ENCODE measurements at places on chromosomes 3 and 15.

GRCh38 chr15:33846862-33847261, 121.4 kb upstream of the CHRM5 start:
- H3K27ac ChIP-seq: no peak overlapping the region
- no peaks in the 10 kb centered on the region for H3K4me1 ChIP-seq
- H3K27me3 ChIP-seq: no peaks in the 10 kb centered on the region
- no peak for DNase-seq
- H3K36me3 ChIP-seq: no peaks in the 10 kb centered on the region

GRCh38 chr3:42673082-42673481, 12.3 kb upstream of the KLHL40 start:
- H3K27ac ChIP-seq: no peak overlapping the region
- H3K4me1 ChIP-seq: peaks cover 2% of the 10 kb centered on the region
- DNase-seq: no peak
- H3K27me3 ChIP-seq: peaks cover 17% of the 10 kb centered on the region
- H3K4me3 ChIP-seq: no peak overlapping the region
- no peaks in the 10 kb centered on the region for H3K36me3 ChIP-seq

- H3K27ac ChIP-seq: peak overlapping the region; percentile 50
- DNase-seq: no peak
- H3K4me1 ChIP-seq: peaks cover 28% of the 10 kb centered on the region
- H3K4me3 ChIP-seq: no peak overlapping the region
- no peaks in the 10 kb centered on the region for H3K27me3 ChIP-seq
Measured at GRCh38 chr15:67201136-67201535, 53.3 kb downstream of the AAGAB start.

DNA sequence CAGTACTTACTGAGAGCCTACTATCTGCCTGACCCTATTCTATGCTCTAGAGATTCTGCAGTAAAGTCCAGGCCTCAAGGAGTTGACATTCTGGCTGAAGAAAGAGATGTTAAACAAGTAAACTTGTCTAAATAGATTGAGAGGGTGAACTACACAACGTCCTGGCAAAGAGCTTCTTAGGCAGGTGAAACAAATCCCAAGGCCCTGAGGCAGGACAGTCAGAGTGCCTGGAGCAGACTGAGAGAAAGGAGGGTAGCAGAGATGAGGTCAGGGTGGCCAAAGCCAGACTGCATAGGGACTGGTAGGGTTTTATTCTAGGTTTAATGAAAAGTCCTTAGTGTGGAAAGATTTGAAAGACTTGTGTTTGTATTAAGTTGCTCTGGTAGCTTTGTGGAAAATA, 84.5 kb upstream of the ATP11B start:
- peaks cover 30% of the 10 kb centered on the region for H3K27me3 ChIP-seq
- H3K36me3 ChIP-seq: no peaks in the 10 kb centered on the region
- no peak for DNase-seq
- no peak overlapping the region for H3K27ac ChIP-seq
- no peak overlapping the region for H3K4me3 ChIP-seq

DNA sequence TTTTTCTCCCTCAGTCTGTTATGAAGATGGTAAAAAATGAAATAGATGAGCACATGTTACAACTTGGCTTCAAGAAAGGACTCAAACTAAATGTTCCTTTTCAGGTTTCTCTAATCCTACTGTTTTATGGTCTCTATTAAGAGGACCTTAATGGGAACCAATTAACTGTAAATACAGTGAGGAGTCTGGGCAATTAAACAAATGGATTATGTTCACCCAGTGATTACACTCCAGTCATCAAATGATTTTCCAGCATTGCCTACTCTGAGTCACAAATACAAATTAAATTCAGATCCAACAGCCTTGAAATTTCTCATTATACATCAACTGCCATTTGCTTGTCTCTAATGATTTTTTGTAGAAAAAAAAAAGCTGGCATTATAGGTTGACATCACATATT, 129.2 kb downstream of the NEK10 start:
- H3K27ac ChIP-seq: no peak overlapping the region
- no peak overlapping the region for H3K4me3 ChIP-seq
- no peak for DNase-seq
- peaks cover 9% of the 10 kb centered on the region for H3K4me1 ChIP-seq

DNA sequence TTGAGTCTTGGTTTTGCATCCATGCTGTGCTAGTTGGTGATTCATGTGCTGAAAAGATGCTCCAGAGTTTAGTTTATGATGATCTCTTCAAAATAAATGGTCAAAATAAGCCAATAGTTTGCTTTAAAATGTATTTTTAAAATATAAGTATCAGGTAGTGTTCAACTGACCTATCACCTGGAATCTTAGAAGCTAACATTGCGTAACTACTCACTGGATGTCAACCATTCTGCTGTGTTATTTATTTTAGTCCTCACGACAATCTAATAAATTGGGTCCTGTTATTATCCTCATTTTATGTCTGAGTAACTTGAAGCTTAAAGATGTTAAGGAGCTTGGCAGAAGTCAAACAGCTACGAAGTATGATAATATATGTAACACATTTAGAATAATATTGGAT, 563.7 kb upstream of the MDFIC2 start:
- no peaks in the 10 kb centered on the region for H3K36me3 ChIP-seq

DNA sequence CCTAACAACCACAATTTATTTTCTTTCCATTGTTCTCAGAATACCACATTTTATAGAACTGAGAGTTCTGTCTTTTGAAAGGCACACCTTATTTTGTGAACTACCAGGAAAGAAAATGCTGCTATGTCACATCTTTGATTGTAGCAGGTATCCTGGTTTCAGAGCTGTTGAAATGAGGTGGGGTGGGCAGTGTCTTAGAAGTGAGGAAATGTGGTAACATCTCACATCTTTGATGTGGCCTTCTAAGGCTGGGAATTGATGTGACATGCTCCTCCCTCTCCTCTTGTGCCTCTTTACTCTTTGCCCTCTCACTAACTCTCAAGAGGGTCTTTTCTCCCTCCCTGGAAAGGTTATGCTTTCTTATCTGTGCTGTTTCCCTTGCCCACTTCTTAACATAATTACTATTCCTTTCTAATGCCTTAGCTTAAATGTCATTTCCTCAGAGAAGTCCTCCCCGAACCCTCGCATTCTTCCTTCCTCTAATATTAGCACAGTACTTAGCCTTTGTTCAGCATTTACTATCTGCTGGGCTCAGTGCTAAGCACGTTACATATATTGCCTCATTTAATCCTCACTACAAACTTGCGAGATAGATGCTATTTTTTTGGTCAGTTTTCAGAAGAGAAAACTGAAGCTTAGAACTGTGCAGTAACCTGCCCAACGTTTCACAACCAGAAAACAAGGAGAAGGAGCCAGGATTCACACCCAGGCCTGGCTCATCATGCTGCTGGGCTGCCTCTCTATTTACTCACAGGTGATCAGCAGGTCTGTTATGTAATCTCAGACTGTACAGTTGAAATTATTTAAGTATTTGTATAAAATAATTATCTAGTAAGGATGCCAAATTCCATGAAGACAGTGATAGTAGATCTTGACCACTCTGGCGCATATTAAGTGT, 24.0 kb upstream of the SPTSSB start:
- H3K4me1 ChIP-seq: no peaks in the 10 kb centered on the region
- H3K4me3 ChIP-seq: no peak overlapping the region
- peaks cover 12% of the 10 kb centered on the region for H3K27me3 ChIP-seq
- H3K36me3 ChIP-seq: no peaks in the 10 kb centered on the region
- no peak overlapping the region for H3K27ac ChIP-seq

GRCh38 chr3:100533176-100533575, 40.8 kb downstream of the TMEM45A start:
- H3K4me1 ChIP-seq: peaks cover 2% of the 10 kb centered on the region
- H3K4me3 ChIP-seq: no peak overlapping the region
- no peak overlapping the region for H3K27ac ChIP-seq
- DNase-seq: no peak
- peaks cover 6% of the 10 kb centered on the region for H3K36me3 ChIP-seq
- H3K27me3 ChIP-seq: no peaks in the 10 kb centered on the region

All from osteocyte (in vitro differentiated cells).